CD4-positive, alpha-beta T cell treated with Interleukin-6 for 4 hours (primary cell): ENCODE measurements at places on chromosomes 3 and 15.

DNA sequence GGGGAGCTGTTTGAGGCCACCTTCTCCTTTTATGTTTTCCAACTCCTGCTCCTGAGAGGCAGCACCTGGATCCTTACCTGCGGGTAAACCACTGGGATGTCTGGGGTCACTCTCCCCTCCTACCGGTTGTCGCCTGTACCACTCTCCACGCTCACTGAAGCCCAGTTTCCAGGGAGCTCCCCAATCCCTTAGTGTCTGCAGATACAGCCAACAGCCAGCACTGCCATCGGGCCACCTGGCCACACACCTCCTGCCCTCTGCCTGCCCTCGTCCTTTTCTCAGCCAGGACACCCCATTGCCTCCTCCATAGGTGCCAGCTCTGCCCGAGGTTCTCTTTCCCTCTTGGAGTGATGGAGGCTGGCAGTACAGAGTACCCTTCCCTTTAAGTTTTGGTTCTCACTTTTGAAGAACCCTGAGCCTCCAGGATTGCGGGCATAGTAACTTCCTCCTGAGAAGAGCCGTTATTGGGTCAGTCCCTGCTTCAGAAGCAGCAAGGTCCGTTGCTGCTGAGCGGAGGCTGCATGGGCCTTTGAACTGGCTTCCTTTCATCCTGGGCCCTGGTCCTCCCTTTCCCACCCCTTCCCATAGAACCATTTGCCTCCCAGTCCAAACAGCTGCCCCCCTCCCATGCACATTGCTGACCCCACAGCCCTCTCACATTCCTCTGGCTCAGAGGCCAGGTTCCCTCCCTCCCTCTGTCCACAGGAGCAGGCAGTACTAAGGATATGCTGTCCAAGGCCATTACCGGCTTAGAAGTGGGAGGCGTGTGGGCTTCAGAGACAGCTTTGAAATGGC lies 30.9 kb downstream of the ARNT2 start:
- no peak for DNase-seq

DNA sequence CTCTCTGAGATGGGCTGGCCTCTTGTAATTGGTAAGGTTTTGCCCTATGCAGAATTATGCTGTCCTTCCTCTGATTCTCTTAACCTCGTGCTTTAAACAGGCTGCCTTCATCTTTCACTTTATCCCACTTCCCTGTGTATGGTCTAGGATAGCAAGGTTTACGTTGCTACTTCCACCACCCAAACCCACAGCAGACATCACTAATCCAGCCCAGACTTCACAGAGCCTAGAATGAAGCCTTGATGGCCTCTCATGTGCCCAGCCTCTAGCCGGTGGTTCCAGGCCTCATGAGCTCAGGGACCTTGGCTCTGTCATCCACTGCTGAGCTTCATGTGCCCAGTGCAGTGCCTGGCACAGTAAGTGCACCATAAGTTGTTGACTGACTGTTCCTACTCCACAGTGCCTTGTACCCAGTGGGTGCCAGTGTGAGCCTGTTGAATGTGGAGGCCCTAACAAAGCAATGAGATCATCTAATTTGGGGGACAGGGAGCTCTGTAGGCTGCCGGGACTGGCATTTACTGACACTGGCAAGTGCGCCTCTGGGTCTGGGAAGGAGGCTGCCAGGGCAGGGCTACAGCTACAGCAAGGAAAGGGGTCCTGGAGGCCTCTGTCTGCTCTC lies 12.5 kb downstream of the SLC6A6 start:
- no peak for DNase-seq

DNA sequence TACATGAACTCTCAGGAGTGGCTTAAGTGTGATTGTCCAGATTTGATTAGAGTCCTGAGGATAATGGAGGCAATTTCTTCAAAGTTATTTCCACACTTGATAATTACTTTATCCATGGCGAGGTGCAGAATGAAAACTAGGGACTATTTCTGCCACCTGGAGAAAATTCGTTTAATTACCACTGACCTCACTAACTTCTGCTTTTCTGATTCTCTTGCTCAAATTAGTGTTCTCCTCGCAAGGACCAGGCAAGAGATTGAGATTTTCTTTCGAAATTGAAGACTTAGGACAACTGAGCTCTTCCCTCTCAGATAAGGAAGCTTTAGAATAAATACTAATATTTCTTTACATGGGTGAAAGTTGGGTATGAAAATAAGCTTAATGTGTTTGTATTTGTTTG lies 135.2 kb downstream of the RYR3 start:
- no peak for DNase-seq

DNA sequence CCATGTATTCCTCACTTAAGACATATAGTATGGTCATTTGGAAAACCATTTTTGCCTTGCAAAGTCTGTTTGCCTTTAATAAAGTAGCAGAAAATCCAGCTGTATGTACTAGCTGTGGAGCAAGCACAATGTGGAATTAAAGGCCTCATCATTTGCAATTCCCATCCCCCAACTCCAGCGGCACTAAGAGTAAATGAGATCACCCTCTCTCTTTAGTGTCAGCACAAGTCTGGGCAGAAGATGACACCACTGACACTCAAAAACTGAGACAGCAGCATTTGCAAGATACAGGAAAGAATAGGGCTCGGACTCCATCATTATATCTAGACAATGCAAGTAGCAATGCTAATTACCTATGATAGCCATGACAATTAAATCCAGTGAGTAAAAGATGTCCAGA lies 24.7 kb upstream of the DYNC1LI1 start:
- no peak for DNase-seq

DNA sequence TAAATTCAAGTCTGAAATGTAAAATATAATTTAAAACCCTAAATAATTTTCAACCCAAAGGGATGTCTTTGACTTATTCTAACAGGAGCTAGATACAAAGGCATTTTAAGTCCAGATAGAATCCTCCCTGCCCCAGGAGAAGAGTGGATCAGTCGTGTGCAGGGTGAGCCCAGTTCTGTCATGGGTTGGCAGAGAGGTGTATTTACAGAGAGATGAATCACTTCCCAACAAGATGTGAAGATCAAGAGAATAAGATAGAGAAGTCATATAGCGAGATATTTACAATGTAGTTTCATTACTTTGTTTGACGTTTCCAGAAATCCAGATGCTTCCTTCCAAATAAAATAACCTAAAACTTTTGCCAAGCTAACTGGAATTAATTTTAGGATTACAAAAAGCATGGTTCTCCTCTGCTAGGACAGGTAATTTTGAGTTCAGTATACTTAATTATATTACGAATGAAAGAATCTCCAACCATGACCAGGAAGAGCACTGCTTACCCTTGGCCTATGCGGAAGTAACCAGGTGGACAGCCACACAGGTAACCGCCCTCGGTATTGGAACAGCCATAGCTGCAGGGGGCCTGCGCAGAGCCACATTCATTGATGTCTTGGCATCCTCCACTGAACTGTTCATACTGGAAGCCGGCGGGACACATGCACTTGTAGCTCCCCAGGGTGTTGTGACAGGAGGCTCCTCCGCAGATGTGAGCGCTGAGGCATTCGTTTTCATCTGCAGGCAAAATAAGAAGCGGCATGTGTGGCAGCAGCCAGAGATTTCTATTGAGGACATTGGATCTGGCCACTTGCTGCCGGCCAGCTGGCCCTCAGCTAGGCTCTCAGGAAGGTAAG lies 84.0 kb downstream of the DUT start:
- DNase-seq: no peak

GRCh38 chr15:94236608-94237007 lies 5.2 kb downstream of the MCTP2 start:
- DNase-seq: no peak

DNA sequence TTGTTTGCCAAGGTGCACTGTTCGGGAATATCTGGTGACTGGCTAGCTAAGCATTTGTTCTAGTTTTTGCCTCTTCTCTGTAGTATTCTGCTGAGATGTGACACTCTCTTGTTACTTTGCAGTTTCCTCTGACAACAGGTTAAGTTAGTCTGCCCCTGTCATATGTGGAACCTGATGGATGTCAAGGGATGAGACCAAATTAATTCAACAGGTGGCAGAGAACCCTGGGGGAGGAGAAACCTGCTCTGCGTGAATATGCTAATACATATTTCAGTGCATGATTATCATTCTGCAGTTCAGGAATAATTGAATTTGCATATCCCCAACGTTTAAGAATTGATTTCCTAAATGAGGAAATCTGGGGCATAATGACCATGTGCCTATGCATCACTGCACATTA lies 777.3 kb downstream of the PDCD6IP start:
- DNase-seq: no peak

- no peak for DNase-seq
Observed at GRCh38 chr3:155330370-155330769, 36.9 kb upstream of the STRIT1 start.

GRCh38 chr3:52636673-52637072 lies 49.0 kb downstream of the PBRM1 start:
- DNase-seq: peak; percentile 4

DNA sequence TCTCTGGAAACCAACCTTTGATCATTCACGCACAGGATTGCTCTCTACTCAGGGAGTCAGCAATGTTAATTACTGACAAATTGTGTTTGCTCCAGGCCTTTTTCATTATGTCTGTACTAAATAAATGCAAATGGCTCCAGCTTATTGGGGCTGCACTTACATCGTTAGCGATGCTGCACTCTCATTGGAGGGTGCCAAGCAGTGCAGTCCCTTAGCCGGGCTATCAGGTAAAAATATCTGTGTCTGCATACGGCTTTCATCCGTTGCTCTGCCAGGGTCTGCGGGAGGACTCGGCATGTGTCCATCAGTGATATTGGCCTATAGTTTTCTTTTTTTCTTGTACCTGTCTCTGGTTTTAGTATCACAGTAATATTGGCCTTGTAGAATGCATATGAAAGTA lies 471.5 kb upstream of the CADM2 start:
- DNase-seq: no peak

DNA sequence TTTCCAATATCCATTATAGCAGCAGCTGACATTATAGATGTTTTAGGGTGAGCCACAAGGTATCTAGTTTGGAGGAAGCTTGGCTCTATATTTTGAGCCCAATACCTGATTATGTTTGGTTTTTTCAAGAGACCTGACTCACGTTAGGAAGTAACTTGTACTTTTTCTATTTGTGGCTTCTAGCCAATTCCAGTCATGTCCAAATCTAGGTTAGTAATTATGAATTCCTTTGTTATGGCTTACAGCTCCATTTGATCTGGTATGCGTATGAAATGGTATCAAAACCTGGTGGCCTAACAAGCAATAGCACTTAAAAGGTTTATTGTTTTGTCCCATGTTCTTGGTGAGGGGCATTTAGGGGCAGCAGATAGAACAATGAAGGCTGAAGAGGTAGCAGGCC lies 115.9 kb downstream of the TOP2B start:
- no peak for DNase-seq

DNA sequence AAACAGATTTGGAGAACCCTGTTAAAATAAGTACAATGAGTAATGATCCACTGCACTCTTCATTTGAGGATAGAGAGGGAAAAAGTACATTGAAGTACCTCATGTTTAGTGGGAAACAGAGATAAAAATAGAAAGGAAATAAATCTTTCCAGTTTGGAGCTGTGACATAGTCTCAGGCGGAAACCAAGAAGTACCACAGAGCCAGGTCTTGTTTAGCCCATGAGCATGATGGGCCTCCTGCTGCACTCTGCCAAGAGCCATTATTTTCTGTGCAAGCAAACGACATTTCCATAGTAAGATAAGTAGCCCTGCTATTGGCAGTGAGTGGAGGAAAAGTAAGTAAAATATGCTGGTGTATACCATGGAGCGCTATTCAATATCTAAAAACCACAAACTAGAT lies 796.1 kb downstream of the TBL1XR1 start:
- no peak for DNase-seq
